ENCODE measurements at places on chromosomes 6 and 20.

GRCh38 chr20:58048096-58048702, 180.3 kb downstream of the ANKRD60 start:
- DNase-seq: peak; percentile 24

GRCh38 chr6:7087491-7087979, 20.2 kb upstream of the RREB1 start:
- no peak for DNase-seq

GRCh38 chr6:45741437-45742171, 274.1 kb downstream of the CLIC5 start:
- peak; percentile 40 for DNase-seq

DNA sequence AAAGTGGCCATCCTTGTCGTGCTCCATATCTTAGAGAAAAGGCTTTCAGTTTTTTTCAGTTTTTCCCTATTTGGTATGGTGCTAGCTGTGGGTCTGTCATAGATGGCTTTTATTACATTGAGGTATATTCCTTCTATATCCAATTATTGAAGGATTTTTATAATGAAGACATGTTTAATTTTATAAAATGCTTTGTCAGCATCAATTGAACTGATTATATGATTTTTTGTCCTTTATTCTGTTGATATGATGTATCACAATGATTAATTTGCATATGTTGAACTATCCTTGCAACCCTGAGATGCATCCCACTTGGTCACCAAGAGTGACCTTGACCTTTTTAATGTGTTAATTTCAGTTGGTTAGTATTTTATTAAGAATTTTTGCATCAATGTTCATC, 55.1 kb upstream of the VGLL2 start:
- no peak for DNase-seq

GRCh38 chr6:55746473-55746872, 128.9 kb downstream of the BMP5 start:
- DNase-seq: no peak

- DNase-seq: peak; percentile 63
These were observed 176.2 kb upstream of the SASH1 start for GRCh38 chr6:148166339-148166968.

DNA sequence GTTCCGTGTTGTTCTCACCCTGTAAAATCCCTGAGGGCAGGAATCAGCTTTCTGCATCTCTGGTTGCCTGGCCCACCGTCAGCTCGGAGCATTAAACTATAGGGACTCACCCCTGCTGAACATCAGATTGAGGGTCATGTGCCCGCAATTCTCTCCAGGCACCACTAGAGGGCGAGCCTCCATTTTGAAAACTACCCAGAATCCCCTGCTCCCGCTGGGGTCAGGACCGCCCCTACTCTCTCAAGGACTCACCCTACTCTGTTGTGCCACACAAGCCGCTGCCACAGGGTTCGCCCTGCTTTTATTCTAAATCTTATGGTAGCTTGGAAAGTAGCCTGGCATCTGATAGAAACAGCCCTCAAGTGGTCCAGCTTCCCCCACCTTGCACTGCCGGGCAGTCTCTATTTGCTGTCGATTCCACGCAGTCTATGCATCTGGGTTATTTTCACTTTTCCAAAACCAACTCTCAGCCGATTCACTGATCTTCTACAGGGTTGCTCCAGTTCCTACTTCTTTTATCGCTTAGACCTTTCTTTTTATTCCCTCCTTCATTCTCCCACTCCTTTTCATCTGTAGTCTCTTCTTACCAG, 244.1 kb upstream of the QKI start:
- DNase-seq: peak; percentile 81

- peak; percentile 98 for DNase-seq
These were observed at the start of gene ABHD16A for GRCh38 chr6:31702819-31703716. ABHD16A (minus strand) TSS chr6:31703324; CDS start chr6:31703281, 43 bp downstream.

DNA sequence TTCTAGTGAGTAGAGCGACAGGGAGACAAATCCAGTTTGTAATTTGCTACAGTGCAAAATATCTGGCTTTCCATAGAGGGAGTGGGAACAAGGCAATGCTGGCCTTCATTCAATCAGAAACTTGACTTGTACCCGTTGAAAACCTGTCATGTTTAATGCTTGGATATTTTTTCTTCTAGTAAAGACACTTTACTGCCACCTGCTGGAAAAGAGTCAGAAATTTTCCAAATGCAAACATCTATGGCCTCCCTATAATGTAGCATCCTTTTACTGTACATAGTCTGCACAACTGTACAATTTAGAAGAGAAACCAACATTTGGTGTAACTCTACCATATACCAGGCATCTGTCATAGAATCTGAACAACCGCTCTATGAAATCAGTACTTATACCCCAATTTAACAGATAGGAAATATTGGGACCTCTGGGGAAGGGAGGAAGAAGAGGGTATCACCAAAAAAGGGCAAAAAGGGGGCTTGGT, 16.7 kb upstream of the TBC1D20 start:
- DNase-seq: peak; percentile 88

DNA sequence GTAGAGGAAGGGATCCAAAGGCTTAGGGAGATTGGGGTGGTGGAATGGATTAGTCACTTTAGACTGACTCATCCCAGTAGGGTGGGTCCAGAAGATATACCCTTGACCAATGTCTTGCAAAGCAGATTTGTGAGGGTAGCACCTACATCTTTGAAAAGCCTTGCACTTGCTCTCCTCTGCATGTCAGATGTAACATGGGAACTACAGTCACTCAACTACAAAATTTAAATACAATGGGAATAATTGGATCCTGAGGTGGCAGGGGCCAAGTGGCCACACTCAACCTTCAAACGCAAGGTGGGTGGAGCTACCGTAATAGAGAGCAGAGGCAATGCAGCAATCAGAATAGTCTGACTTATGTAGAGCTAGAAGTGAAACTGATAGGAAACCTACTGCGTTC, 71.2 kb downstream of the ME1 start:
- no peak for DNase-seq

- DNase-seq: no peak
These were observed 187.8 kb downstream of the ANKRD60 start for GRCh38 chr20:58040447-58041290.

- DNase-seq: no peak
These were observed 87.0 kb downstream of the ANKRD60 start for GRCh38 chr20:58141496-58141895.

DNA sequence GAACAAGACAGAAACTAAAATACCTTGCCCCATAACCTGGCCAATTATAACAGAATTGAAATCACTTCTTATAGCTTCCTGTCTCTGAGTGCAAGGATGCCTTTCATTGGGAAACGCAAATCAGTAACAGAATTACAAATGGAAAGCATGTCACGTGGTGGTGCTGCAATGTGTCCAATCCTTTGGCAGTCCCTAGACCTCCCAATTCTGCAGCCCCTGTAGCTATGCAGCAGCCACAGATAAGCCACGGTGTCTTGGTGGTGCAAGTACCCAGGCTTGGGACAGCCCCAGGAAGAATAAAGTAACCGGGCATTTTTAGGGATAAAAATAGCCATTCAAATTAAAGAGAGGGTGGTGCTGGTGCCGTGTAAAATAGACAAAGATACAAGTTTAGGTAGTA, 134.6 kb upstream of the CCN2 start:
- DNase-seq: no peak

Data from NAMALWA (cell line).